H9 (cell line): ENCODE measurements at places on chromosomes 7 and 10.

GRCh38 chr10:16835228-16835627 lies 18.0 kb upstream of the RSU1 start:
- no peak for DNase-seq

- no peak for DNase-seq
These were observed 29.1 kb upstream of the DGKB start for GRCh38 chr7:14931511-14932215.

GRCh38 chr7:105776068-105776790 lies 100.2 kb downstream of the ATXN7L1 start:
- peak; percentile 96 for DNase-seq

DNA sequence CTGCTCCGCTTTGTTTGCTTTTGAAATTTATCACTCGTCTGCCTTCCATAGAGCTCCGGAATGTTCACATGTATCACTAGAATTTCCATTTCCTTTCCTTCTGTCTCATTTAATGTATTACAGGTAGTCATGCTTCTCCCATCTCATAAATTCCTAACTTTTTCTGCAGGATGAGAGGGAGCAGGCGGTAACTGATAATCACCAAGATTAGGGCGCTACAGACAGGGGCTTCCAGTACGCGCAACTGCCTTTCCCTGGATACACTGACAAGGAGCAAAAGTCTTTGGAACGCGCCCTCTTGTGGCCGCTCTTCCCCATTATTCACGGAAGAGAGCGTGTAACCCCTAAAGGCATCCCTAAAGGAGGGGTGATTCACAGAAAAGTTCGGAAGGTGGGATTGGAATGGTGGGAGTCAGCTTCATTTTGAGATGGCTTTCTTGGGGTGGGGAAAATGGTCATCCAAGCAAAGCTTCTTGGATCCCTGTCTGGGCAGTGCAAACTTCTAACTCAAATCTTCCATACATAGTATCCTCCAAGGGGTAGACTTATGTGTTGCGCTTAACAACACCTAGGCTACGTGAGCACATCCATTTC lies 6.5 kb downstream of the INHBA start:
- peak; percentile 81 for DNase-seq

DNA sequence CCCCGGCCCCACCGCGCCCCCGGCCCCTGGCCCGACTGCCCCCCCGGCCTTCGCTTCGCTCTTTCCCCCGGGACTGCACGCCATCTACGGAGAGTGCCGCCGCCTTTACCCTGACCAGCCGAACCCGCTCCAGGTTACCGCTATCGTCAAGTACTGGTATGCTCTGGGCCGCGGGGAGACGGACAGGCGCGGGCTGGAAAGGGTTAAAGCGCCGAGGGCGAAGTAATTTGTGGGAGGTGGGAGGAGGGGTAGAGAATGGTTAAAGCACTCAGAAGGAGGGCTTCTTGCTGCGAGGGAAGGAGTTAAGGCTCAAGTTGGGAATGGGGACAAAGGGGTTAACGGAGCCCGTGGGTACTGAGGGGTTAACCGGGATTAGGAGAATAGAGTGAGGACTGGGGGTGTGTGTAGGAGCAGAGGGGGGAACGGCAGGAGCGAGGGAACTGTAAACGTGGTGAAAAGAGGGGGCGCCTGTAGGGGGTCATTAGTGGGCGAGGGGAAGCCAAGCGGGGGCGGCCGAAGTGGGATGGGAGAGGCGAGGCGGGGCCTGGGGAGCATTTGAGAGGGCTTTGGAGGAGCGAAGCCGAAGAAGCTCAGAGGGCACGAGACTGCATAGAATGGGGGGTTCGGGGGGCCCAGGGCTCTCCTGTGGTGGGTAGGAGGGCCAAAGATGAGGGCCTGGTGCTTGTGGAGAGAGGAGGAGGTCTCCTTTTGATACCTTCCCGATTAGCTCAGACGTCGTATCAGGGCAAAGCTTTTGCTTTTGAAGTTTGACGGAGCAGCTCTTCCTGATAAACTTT lies 605 bp downstream of the SUFU start:
- DNase-seq = peak; percentile 70

- peak; percentile 82 for DNase-seq
These were observed 9.7 kb downstream of the ATP6V0E2 start for GRCh38 chr7:149883452-149883861.

GRCh38 chr10:71752391-71753090 lies 20.8 kb downstream of the VSIR start:
- DNase-seq = no peak

DNA sequence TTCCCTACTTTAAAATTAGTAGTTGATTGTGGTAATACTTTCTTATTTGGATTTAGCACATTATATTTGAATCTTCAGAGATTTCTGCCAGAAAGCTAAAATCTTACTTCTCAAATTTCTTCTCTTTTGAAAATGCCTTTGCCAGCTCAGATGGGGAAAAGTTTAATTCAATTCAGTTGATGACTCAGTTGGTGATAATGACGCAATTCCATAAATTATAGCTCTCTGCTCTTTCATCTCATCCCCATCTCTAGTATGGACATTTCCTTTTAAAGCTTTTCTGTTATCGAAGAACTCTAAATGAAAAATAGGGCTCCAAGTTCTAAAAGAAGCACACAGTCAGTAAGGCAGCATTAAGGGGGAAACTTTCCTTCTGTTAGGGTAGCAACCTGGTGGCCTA lies 25.5 kb downstream of the RNLS start:
- no peak for DNase-seq

DNA sequence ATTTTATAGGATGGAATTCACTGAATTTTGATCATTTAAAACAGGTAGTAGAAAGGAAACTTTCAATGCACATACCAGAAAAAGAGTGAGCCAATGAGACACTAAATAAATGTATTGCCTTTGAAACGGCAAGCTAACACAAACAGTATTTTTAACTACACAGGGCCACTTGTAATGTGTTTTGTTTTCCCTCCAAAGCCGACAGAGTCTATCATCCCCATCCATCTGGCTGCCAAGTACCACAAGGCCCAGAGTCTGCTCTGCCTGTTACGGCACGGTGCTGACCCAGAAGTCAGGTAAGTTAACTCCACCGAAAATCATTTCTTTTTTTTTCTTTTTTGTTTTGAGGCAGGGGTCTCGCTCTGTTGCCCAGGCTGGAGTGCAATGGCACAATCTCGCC lies 1.5 kb downstream of the ANKRD61 start:
- no peak for DNase-seq

DNA sequence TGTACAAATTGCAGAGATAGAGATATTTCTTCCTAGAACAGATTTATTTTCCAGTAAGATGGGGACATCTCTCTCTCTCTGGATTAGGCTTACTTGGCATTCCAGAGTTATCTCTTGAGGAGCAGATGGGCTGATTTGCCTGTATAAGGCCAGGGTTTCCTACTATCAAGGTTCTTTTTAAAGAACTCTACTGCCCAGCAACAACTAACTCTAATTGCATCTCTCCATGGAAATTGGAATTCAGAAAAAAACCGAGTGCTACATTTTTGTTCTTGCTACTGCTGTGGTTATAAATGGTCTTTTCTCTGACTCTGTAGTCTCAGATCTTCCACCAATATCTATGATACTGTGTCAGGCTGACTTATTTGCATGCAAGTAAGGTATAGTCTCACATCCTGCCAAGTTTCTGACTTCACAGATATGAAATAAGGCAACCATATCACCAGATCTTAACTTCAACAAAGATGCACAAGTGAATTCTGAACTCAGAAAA lies 161.1 kb downstream of the CRPPA start:
- DNase-seq = no peak

GRCh38 chr10:58044072-58044471 lies 223.6 kb downstream of the IPMK start:
- DNase-seq = no peak

GRCh38 chr10:63007112-63007511 lies 126.0 kb upstream of the NRBF2 start:
- DNase-seq = no peak

DNA sequence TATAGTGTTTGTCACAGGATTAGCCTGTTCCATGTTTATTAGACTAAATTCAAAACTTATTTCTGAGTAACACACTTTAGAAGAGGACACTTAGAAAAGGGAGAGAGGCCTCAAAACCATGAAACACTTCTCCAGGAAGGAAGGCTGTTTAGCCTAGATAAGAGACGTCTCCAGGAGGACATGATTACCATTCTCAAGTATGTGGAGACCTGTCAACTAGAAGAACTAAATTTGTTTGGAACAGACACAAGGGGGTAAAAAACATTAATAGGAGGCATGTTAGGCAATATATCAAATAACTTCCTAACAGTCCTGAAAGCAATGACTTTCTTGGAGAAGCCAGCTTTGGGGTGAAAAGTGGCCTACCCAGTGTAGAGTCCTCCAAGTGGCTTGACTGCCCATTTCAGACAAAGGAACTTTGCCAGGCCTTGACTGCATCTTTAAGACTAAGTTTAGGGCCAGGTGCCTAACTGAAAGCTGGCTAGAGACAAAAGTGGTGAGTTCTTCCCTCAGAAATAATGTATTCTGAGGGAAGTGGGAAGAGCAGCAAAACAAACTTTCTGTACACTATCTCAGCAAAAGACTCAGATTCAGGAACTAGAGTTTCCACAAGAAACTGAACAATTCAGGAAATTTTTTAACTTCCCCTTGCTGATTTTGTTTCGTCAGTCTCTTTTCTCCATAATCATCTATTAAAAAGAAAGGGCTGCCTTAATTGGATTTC lies 11.8 kb downstream of the NCOA4 start:
- no peak for DNase-seq

- DNase-seq = no peak
These were observed 44.7 kb upstream of the INSIG1 start for GRCh38 chr7:155252892-155253501.

GRCh38 chr7:81285142-81285871 lies 366.5 kb upstream of the SEMA3C start:
- DNase-seq = no peak

GRCh38 chr7:46207931-46208634 lies 287.0 kb upstream of the IGFBP3 start:
- DNase-seq = no peak

DNA sequence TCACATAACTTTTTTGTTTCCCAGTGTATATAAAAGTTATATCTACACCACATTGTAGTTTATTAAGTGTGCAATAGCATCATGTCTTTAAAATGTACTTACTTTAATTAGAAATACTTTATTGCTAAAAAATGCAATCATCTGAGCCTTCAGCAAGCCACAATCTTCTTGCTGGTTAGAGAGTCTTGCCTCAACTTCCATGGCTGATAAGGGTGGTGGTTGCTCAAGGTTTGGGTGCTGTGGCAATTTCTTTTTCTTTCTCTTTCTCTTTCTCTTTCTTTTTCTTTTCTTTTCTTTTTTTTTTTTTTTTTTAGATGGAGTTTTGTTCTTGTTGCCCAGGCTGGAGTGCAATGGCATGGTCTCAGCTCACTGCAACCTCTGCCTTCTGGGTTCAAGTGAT lies 360.0 kb downstream of the MAGI2 start:
- no peak for DNase-seq

- peak; percentile 75 for DNase-seq
These were observed 5.3 kb downstream of the NUDT1 start for GRCh38 chr7:2247141-2247995.

DNA sequence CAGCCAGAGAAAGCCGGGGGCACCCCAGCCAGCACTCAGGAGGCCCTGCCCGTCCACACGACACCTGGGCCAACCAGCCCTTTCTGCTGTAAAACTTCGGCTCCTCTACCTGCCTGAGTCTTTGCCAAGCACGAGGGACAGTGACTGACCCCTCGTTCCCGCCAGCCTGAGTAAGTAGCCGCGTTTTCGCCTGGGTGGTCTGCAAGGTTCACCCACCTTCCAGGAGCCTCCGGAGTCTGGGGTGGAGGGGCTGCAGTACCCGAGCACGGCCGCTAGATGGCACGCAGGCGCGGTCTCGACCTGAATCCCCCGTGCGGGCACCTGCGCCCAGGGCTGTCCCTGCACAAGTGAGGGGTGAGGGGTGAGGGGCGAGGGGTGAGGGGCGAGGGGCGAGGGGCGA lies 192.7 kb downstream of the PTPRN2 start:
- DNase-seq = peak; percentile 82

- DNase-seq = no peak
These were observed 34.4 kb downstream of the GHRHR start for GRCh38 chr7:30998180-30998579.

GRCh38 chr7:130910949-130911944 lies 177.2 kb upstream of the KLF14 start:
- DNase-seq = peak; percentile 61

- no peak for DNase-seq
These were observed at the start of gene ATRNL1 for GRCh38 chr10:115093286-115093775. Gene ATRNL1, plus strand, starts transcription at chr10:115093365. Its CDS starts 386 bp downstream, at chr10:115093751.

GRCh38 chr10:30178356-30178964 lies 119.1 kb upstream of the JCAD start:
- no peak for DNase-seq

- DNase-seq = no peak
These were observed 41.6 kb downstream of the PROSER2 start for GRCh38 chr10:11864727-11865126.

- no peak for DNase-seq
These were observed 575.3 kb downstream of the ETV1 start for GRCh38 chr7:13414181-13414580.

DNA sequence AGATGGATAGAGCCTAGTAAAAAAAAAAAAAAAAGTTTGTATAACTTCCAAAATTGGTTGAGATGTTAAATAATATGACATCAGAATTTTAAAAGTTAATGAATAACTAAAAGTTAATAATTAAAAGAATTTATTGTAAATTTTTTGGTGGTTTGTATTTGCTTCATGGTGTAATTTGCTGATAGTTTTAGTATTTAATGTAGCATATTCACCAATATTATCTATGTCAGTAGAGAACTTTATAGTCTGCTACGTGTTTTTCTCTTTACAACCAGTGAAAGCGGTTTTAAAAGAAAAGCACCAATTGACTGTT lies 51.8 kb upstream of the STEAP4 start:
- DNase-seq = no peak
